Midbrain (tissue), 1 donor: ENCODE measurements at places on chromosomes 7 and 10.

DNA sequence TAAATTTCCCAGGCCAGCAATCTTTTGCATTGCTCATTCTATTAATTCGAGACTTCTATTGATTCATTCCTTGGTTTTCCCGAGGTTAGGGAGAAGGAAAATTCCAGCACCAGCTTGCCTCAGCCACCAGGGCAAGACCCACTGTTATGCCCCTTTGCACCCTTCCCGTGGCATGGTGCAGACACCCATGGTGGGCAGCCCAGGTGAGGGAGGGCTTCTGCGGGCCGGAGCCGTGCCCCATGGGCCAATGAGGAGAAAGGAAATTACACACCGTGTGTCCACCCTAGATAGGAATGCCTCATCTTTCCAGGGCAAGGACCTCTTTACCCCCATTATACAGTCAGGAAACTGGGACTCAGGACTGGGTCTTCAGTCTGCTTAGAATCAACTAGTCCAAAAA, 4.5 kb upstream of the GRID1 start:
- DNase-seq: no peak

- peak; percentile 36 for DNase-seq
Measured at GRCh38 chr7:137606061-137606674, 240.6 kb downstream of the DGKI start.

- DNase-seq: no peak
Measured at GRCh38 chr7:44150966-44151941, 10.1 kb upstream of the MYL7 start.

DNA sequence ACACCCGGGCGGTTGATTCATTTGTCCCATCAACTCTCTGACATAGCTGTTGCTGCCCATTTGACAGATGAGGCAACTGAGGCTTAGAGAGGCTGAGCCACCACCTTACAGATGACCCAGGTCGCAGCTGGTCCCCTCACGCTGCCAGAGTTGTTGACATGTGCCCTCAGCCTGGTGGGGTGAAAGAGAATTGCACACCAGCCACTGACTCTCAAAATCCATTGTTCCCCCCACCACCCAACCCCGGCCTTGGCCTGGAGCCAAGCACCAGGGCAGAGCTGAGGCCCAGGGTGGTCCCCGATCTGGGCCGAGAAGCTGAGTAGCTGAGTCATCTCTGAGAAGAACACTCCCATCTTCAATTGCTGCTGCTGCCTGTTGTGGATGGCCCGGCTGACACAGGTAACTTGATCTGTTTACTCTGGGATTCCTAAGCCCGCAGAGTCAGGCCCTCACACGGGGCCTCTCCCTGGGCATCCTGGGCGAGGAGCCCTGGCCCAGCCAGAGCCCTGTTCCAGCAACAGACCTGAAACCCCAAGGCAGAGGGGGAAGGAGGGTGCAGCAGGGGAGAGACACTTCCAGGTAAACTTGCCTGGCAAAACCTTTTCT, 27.5 kb downstream of the PVRIG start:
- DNase-seq: no peak

GRCh38 chr7:101206665-101207042, 5.8 kb upstream of the MOGAT3 start:
- DNase-seq: no peak

DNA sequence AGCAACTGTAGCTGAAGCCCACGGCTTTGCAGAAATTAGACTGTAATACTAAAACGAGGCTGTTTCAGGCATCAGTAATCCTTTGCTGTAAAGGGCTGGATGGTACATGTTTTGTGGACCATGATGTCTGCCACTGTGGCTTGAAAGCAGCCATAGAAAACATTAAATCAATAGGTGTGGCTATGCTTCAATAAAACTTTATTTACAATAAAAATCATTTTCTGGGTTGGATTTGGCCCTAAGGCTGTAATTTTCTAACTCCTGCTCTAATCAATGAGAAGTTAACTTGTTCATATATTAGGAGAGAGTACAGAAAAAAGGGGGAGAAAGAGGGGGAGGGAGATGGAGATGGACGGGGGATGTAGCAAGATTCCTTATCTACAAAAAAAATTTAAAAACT, 183.4 kb downstream of the PIP4K2A start:
- no peak for DNase-seq

DNA sequence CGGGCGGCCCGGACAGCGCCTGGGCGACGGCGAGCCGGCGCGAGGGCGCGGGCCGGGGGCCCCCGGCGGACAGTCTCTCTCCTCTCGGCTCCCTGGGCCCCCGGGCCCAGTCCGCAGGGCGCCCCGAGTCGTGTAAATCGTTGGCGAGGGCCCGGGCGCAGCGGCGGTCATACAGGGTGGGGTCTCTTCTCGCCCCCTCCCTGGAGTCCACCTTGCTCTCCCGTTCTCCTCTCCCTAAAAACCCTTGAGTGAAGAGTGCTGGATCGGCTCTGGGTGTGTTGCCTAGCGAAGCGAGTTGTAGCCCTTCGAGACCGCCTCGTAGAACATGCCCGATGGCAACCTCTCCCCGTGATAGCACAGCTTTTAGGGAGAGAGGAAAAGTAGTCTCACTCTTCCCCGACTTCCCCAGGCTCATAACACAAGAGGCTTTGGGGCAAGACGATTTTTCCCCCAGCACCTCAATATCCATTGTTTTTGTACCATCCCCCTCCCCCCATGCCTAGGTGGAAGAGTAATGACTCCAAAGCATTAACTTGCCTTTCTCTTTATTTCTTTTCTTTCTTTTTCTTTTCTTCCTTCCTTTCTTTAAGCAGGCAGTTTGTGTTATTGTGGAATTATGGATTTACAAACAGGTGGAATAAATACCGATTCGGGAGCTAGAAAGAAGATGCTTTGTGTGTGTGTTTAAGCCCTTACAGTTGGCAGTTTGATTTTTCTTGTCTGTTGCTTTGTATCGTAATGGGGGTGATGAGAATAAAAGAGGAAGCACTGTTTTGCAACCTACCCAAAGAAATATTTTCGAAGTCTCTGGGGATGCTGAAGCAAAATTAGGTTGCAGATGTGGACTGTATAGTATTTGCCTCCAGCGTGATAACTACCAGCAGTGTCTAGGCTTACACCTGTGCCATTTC, 822 bp downstream of the SHOC2 start:
- no peak for DNase-seq

DNA sequence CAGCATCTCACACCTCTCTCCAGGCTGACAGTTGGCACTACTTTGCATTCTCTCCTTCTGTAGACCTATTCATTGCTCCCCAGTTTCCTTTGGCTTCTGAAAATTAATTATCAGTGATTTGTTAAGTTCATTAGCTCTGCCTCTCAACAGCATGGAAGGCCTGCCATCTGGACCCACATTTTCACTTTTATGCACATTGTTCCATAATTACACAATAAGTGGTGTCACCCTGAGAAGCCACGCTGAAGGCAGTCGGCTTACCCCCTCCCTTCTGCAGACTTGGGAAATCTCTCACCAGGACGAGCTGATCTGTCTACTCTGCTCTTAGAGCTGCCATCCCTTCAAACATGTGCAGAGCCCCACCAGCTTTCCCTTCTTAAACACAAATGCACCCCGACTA, 64.7 kb downstream of the SLIT1 start:
- DNase-seq: no peak

DNA sequence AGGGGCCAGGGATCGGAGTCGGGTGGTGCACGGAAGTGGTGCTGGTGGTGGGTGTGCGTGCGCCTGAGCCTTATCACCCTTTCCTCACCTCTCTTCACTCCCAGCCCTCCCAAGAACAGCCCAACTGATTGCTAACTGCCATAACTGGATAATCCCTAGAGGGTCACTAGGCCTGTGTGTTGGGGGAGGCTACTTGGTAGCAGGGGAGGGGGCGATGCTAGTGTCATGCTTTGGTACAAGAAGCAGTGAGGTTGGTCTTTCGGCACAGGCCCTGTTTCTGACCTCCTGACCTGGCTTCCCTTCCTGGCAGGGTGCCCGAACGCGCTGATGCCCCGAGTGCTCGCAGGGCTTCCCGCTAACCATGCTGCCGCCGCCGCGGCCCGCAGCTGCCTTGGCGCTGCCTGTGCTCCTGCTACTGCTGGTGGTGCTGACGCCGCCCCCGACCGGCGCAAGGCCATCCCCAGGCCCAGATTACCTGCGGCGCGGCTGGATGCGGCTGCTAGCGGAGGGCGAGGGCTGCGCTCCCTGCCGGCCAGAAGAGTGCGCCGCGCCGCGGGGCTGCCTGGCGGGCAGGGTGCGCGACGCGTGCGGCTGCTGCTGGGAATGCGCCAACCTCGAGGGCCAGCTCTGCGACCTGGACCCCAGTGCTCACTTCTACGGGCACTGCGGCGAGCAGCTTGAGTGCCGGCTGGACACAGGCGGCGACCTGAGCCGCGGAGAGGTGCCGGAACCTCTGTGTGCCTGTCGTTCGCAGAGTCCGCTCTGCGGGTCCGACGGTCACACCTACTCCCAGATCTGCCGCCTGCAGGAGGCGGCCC, 652 bp downstream of the KAZALD1 start:
- DNase-seq: no peak

DNA sequence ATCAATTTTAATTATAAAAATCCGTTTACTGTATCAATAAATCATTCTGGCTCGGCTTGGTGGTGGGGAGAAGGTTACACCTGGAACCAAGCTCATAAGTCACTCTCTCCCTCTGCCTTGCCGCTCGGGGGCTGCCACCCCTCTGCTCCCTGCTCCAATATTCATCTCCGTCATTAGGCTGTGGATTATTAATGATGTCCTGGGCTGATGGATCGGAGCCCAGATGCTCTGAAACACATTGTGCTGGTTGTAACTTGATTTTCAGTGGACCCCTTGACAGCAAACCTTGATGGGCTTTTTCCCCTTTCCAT, 314.2 kb downstream of the PLXNA4 start:
- no peak for DNase-seq
